Memory B cell (primary cell): ENCODE measurements at places on chromosomes 7 and 10.

GRCh38 chr10:11673346-11674280 is 62.2 kb upstream of the USP6NL start:
- no peak for DNase-seq

GRCh38 chr7:66423729-66424128 is 205.0 kb upstream of the KCTD7 start:
- DNase-seq: no peak

- DNase-seq: no peak
Measured at GRCh38 chr10:33453081-33454025, 118.9 kb upstream of the NRP1 start.

GRCh38 chr10:130434446-130435385 is 298.5 kb downstream of the GLRX3 start:
- DNase-seq: no peak

GRCh38 chr7:70771451-70771850 is 360.5 kb upstream of the GALNT17 start:
- no peak for DNase-seq

- DNase-seq: no peak
Measured at GRCh38 chr7:17618652-17618974, 320.2 kb downstream of the AHR start.

DNA sequence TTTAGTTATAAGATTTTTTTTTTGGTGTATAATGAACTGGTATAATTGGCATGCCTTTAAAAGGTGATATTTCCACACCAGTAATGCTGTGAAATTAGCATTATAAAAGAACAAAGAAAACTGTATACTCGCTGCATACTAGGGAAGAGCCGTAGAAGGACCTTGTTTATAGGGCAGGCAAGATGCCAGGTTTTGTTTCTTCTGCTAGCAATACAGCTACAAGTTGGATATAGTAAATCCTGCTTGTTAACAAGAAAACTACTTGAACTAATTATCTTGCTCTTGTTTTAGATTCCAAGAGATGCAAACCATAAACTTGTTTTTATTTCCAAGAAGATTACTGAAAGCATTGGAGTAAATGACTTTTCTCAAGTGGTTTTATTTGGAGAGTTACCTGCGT is 1.9 kb downstream of the DNAH11 start:
- no peak for DNase-seq

DNA sequence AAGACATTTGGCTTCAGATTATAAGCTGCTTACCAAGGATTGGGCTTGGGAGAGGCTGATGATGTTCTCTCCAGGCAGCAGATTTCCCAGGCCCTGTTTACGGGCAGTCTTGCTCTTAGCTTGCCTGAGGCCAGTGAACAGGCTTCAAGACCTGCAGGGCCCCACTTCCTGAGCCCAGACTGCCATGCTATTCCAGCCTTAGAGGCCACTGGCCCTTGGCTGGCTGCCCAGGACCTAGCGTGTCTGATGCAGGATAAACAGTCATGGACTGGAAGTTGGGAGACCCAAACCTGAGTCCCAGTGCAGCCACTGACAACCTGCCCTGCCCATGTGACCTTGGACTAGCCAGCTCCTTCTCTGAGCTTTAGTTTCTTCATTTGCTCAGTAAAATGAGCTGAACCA is 2.9 kb downstream of the PRXL2A start:
- DNase-seq: no peak

DNA sequence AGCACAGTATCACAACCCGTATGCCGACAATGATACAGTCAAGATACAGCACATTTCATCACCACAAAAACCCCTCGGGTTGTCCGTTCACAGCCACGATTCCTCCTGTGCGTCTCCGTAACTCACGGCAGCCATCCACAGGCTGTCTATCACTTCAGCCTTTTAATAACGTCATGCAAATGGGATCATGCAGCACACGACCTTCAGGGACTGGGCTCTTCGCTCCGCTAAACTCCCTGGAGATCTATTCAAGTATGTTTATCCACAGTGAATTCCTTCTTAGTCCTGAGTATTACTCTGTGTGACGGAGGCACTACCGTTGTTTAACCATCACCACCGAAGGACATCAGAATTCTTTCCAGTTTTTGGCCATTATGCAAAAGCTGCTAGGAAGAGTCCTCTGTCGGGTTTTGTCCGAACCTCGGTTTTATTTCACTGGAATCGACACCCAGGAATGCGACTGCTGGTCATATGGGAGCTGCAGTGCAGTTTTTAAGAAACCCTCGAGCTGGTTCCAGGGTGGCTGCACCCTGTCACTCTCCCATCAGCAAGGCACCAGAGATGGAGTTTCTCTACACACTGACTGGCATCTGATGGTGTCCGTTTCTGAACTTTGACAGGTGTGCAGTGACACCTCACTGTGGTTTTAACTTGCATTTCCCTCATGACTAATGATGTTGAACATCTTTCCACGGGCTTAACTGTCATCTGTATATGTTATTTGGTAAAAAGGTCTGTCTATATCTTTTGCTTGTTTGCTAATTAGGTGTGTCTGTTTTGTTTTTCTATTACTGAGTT is 193.6 kb downstream of the MAD1L1 start:
- no peak for DNase-seq

- no peak for DNase-seq
Measured at GRCh38 chr7:142873871-142874270, 11.7 kb downstream of the TRPV6 start.

GRCh38 chr10:68231106-68231816 is 652 bp downstream of the ATOH7 start:
- DNase-seq: peak; percentile 37

DNA sequence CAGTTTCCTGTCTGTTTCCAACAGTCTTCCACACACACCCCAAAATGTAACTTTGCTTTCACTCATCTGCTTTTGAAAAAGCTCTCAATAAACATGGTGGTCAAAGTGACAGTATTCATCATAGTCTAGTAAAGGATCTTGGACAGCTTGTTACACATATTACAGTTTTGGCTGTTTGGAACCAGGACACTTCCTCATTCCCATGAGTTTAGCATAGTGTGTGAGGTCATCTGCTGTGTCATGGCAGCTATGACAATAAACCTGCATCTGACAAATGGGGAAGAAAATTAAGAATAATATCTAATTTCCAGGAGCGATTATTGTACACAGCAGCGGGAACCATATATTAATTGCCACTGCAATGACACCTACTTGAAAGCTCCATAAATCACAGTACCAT is 184.3 kb upstream of the SLC26A5 start:
- DNase-seq: no peak

DNA sequence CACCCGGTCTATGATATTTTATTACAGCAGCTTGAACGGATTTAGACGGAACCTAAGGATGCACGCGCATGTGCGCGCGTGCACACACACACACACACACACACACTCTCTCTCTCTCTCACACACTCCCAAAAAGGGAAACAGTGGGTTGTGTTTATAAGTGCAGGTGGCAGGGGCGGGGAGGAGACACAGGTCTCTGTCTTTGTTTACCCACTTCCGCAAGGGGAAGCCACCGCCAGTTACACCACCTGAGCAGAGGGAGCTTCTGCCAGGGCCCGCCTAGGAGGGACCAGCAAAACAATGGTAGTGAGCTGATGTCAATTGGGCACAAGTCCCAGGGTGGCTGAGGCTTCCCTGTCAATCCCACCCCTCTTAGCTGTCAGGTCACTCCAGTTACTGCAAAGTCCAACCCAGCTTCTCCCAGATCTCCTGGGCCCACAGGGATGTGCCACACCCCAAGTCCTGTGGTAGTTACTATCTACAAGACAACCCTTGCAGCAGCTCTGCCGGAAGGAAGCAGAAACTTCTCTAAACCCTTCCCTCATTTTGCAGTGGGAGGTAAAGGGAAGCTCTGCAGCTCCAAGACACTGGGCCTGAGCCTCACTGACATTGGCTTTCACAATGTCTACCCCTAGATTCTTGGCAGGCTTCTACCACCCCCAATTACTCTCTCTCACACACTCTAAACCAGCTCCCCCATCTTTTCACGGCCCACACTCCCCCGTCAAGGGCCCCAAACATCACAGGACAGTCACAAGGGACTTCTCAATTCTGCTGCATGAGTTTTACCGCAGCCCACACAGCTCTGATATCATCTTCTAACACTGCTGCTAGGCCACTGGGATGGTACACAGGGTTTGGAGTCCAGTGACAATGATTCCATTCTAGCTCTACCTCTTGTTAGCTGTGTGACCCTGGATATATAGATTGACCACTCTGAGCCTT is 17.6 kb downstream of the ANXA11 start:
- DNase-seq: peak; percentile 86

- DNase-seq: no peak
Measured at GRCh38 chr7:116951366-116952292, 1.7 kb upstream of the ST7 start.

- DNase-seq: no peak
Measured at GRCh38 chr7:112452102-112452888, 2.0 kb downstream of the IFRD1 start.

GRCh38 chr10:17585016-17585415 is 32.2 kb downstream of the HACD1 start:
- no peak for DNase-seq

GRCh38 chr10:112721080-112721698 is 228.9 kb upstream of the TCF7L2 start:
- no peak for DNase-seq

- DNase-seq: no peak
Measured at GRCh38 chr10:102859911-102860310, 5.9 kb downstream of the BORCS7 start.

GRCh38 chr10:71663311-71663710 is 56.3 kb downstream of the C10orf105 start:
- DNase-seq: no peak

- no peak for DNase-seq
Measured at GRCh38 chr10:36236931-36237330, 594.8 kb upstream of the FZD8 start.

- no peak for DNase-seq
Measured at GRCh38 chr7:159024280-159024951, 120.3 kb downstream of the VIPR2 start.

DNA sequence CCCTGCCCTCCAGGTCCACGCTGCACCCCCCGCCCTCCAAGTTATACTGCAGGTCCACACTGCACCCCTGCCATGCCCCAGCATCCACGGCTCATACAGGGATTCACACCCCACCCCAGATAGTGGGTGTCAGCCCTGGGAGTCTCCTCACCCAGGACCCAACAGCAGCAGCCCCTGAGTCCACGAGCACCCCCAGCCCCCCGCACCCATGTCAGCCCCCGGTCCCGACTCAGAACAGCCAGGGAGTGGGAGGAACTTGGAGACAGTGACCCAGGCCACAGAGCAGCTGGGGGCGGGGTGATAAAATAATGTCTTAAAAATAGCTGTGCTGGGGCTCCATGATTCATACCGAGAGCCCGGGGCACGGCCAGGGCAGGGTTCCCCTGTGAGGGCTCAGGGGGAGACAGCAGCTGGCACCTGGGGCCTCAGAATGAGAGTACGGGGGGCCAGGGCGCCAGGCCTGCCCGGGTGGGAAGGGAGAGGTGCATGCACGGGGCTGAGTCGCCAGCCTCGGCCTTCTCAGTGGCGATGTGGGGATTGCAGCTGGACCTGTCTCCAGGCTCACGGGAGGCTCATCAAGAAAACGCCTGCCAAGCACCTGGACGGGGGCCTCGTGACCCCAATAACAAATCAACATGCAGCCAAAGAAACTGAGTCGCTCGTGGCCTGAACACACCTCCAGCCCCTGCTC is 29.8 kb downstream of the ADAP1 start:
- DNase-seq: no peak

- peak; percentile 23 for DNase-seq
Measured at GRCh38 chr7:105429746-105430612, 41.3 kb upstream of the SRPK2 start.

- DNase-seq: no peak
Measured at GRCh38 chr7:116164552-116165306, 45.6 kb upstream of the TES start.

DNA sequence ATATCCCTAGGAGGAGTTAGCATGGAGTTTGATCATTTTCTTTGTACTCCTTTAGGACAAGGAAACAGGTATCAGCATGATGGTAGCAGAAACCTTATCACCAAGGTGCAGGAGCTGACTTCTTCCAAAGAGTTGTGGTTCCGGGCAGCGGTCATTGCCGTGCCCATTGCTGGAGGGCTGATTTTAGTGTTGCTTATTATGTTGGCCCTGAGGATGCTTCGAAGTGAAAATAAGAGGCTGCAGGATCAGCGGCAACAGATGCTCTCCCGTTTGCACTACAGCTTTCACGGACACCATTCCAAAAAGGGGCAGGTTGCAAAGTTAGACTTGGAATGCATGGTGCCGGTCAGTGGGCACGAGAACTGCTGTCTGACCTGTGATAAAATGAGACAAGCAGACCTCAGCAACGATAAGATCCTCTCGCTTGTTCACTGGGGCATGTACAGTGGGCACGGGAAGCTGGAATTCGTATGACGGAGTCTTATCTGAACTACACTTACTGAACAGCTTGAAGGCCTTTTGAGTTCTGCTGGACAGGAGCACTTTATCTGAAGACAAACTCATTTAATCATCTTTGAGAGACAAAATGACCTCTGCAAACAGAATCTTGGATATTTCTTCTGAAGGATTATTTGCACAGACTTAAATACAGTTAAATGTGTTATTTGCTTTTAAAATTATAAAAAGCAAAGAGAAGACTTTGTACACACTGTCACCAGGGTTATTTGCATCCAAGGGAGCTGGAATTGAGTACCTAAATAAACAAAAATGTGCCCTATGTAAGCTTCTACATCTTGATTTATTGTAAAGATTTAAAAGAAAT is 4.8 kb downstream of the BAMBI start:
- DNase-seq: no peak

- DNase-seq: no peak
Measured at GRCh38 chr7:49817279-49817678, 43.8 kb downstream of the VWC2 start.

DNA sequence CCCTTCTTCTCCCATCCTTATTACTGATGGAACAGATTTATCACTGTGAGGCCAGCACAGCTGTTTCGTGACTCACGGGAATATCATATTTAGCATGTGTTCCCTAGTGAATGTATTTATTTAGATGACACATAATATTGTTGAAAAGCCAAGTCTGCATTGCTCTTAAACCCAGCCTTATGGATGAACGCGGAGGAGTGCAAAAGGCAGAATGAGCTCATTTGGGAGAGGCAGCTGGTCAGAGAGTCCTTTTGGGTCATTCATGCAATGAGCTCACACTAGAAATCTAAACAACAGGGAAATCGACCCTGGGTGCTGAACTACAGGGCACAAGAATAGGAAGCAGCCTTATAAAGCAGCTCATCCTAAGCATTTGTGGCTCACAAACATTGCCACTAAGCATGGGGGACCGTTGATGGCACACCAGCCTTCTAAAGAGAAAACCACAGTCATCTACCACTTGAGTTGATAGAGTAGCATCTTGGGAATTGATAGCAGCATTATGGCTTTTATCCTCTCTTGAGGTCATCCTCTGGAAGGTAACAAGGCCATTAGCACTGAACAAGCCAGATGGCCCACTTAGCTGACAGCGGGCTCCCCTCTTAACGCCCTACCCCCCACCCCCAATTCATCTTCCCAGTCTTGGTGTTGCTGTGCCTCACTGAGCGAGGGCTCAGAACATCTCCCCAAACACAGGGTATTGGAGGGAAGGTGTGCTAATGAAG is 32.9 kb upstream of the SDK1 start:
- DNase-seq: no peak
